Skin of body (tissue), 3 donors: ENCODE measurements at places on chromosomes 1 and 21.

DNA sequence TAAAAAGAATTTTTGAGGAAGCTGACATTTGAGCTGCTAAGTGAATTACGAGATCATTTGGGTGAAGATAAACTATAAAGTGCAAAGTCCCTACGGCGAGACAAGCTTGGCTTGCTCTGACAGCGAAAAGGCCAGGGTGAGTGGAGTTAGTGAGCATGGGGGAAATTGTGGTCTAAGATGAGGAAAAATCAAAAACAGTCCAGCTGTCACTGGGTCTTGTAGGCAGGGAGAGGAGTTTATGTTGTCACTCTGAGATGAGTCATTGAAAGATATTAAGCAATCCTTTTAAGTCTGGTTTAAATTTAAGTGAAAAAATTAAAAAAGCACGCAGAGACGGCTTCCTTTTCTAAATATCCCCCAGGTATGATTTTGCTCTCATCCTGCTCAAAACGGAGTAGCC, 601.9 kb downstream of the MRPL39 start:
- DNase-seq, result no peak

GRCh38 chr1:56028244-56028643, 551.1 kb downstream of the PLPP3 start:
- no peak for DNase-seq

DNA sequence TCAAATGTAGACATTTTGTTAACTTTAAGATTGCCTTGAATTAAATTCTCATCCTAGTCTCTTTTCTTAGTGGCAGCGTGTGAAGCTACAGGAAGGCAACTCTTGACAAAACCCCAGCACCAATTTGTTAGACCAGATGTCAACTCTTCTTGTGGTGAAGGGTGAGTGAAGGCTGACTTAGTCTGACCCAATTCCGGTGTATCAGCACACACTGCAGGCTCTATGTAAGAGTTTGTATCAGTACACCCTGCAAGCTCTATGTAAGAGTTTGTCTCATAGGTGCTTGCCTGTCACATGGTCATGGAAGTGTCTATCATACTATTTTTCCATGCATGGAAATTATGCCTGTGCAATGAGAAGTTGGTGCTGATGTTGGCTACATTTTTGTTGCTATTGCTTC, 16.8 kb downstream of the CR2 start:
- no peak for DNase-seq

GRCh38 chr1:24327891-24328290, 8.7 kb downstream of the GRHL3 start:
- DNase-seq, result no peak

DNA sequence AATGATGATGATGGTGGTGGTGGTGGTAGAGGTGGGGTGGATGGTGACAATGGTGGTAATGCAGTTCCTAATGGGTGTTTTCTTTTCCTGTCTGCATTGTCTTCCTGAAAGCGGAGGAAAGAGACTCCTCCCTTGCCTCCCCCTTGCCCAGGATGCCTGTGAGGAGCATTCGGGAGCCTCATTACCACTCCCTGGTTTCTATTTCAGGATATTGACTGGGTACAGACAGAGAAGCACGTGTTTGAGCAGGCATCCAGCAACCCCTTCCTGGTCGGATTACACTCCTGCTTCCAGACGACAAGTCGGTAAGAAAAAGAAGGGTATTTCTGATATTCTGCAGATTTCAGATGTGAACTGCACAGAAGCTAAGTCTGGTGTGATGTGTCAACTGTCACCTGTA, 38.8 kb downstream of the FAAP20 start:
- DNase-seq, result no peak

GRCh38 chr1:201094832-201095231, 17.4 kb downstream of the CACNA1S start:
- DNase-seq, result no peak

- no peak for DNase-seq
Observed at GRCh38 chr1:30748699-30749401, 8.7 kb downstream of the LAPTM5 start.
